ENCODE measurements at places on chromosomes 6 and 20.

DNA sequence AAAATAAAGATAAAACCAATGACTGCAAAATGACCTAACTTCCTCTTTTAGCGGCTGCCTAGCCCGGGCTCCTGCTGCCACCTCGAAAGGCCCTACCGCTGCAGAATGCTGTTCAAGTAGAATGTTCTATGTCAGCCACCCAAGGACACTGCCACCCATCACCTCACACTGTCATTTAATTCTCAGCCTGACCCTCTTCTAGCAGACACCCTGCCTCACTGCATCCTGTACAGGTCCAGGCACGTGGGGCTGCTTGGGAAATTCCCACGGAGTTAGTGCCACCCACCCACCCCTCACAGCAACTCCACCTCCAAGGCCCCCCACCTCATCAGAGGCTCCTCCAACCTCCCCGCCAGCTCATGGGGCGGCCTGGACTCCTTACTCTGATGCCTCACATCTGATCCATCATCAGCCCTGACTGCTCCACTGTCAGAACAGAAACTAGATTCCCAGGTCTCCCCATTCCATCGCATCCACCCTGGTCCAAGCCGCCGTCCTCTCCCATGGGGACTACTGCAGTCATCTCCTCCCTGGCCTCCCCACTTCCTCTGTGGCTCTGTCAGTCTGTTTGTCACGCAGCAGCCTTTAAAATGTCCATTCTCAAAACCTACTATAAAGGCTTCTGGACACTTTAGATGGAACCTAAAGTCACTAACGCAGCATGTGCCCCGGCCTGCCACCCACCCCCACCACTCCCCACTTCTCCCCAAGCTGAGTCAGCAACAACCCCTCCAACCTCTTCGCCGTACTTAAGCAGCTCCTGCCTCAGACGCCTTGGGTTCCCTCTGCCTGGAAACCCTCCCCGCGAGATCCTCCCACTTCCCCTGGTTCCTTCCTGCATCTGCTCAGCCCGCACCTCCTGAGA is 17.0 kb downstream of the NFATC2 start:
- no peak for DNase-seq

DNA sequence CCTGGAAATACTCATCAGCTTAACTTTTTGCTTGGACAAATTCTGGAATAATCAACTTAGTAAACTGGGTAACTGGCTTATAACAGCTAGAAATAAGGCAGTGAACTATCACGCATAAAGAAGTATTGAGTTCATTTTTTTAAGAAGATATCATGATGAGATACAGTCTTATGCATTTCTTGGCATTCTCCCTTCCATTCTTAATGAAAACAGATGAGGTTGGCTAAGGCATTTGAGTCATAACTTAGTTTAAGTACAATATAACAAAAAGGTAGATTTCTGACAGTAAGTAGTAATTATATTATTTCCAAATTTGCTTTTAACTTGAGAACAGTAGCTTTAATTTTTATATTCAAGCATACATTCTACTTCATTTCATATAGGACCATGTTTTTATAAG is 56.1 kb downstream of the SAMD5 start:
- DNase-seq, result no peak

GRCh38 chr6:4371207-4371921 is 236.0 kb upstream of the ECI2 start:
- DNase-seq, result no peak

GRCh38 chr6:3007571-3007970 is 7.9 kb downstream of the NQO2 start:
- DNase-seq, result no peak

- no peak for DNase-seq
Observed at GRCh38 chr6:105594821-105595220, 191.9 kb upstream of the PREP start.

DNA sequence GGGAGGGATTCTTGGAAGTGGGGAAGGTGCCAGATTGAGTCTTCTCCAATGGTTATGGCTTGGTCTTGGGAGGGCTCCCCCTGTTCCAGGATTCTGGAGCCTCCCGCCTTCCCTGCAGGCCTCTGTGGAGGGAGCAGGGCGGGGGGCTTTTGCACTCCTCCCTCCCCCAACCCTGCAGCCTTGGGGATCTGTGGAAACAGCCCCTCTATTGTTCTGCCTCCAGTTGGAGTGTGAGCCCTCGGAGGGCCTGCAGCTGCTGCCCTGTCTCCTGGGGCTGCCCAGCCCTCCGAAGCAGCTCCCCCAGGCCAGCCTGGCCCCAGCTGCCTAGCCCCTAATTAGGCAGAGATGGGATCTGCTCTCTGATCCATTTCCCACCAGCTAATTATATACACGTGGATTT is 14.7 kb downstream of the FAM110A start:
- no peak for DNase-seq

GRCh38 chr20:43388268-43389002 is 69.3 kb upstream of the SRSF6 start:
- DNase-seq, result no peak

GRCh38 chr6:53197553-53197952 is 48.9 kb upstream of the GCM1 start:
- DNase-seq, result no peak

GRCh38 chr6:44257753-44258324 is 511 bp upstream of the SLC35B2 start:
- DNase-seq, result no peak

- DNase-seq, result no peak
Observed at GRCh38 chr6:13526727-13527670, 39.6 kb upstream of the GFOD1 start.

GRCh38 chr20:12028771-12029170 is 111.1 kb downstream of the BTBD3 start:
- no peak for DNase-seq

DNA sequence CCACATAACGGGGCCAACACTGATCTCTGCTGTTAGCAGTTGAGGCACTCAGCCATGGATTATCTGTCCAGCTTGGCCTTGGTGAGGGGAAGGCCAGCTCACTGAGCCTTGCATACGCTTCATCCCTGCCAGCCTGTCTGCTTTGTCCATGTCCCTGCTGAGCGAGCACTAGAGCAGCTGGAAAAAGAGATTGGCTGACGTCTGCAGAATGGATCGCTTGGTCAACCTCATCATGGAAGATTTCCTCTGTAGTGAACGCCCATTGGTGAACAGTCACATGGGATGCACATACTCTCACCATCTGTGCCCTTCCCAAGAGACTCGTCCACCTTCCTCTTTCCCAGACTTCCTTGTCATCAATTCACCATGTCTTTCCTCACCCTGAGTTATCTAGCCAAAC is 26.9 kb downstream of the MUC22 start:
- DNase-seq, result no peak

DNA sequence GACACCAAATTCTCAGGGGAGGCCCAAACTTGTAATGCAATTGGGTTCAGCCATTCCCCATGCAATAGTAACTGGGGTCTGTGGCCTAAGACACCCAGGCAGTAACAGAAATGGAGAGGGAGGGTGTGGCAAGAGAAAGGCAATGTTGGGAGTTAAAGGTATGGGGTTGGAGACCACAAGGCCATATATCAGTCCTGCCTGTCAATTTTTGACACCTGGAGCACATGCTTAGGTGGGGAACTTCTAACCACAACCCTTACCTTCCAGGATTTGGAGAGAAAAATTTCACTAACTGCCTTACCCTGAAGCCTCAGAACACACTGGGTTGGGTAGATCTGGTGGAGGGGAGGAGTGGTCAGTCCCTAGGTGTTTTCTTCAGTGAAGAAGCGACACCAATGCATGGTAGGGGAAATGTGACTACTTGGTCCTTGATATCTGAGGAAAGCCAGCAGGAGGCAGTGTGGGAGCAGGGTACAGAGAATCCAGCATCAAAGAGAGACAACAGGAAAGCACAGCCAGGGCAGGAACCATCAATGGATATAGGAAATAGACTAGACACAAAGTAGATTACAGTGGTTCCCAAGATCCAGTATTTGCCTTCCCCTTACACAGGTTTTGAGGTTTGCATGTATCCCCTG is 6.8 kb upstream of the USP49 start:
- no peak for DNase-seq

- no peak for DNase-seq
Observed at GRCh38 chr20:25991051-25991755, 294.6 kb upstream of the ZNF337 start.

- peak; percentile 30 for DNase-seq
Observed at GRCh38 chr6:121395736-121396135, 39.7 kb upstream of the GJA1 start.

DNA sequence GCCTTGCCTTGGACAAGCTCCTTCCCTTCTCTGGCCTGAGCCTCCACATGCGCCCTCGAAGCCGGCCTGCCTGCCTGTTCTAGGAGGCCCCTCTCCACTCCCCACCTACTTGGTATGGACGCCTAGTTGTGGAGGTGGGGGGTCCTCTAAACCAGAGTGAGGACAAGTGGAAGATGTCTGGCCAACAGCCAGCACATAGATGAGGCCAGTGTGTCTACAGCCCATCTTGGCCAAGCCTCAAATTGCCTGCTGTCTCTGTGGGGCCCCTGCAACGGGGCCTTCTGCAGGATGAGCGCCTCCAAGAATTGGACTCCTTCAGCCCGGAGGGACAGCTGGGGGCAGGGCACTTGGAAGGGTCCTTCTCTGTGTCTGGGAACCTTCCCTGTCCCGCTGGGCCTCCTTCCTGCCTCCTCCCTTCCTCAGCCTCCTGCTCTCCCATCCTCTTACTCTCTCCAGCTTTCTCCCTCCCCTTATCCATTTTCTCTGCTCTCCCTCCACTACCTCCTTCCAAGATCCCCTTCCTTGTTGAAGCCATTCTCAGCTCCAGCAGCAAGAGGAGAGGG is 1.6 kb downstream of the MDFI start:
- peak; percentile 60 for DNase-seq

GRCh38 chr6:32115623-32116022 is 6.5 kb upstream of the TNXB start:
- DNase-seq, result no peak

- DNase-seq, result no peak
Observed at GRCh38 chr6:104599821-104600638, 259.7 kb downstream of the HACE1 start.

DNA sequence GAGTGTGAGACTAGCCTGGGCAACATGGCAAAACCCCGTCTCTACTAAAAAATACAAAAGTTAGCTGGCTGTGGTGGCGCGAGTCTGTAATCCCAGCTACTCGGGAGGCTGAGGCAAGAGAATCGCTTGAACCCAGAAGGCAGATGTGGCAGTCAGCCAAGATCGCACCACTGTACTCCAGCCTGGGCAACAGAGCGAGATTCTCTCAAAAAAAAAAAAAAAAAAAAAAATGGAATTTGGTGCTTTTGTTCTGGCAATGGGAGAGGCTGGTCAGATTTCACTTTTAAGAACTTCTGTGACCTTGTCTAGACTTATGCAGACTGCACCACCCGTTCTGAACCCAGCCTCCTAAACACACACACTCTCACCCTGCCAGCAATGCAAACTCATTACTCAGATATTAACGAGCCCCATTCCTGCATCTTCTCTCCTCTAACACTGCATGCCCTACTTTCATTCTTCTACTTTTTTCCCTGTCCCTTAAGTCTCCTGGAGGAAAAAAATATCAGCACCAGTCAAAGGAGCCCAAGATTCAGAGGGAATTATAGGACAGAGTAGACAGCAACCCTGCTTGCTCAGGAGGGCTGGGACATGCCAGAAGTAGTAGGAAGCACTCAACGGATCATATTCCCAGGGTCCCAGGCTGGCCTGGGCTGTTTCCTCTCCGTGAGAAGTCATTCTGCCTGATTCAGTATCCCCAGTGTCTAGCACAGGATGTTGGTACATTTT is 4.4 kb downstream of the MOCS1 start:
- no peak for DNase-seq

DNA sequence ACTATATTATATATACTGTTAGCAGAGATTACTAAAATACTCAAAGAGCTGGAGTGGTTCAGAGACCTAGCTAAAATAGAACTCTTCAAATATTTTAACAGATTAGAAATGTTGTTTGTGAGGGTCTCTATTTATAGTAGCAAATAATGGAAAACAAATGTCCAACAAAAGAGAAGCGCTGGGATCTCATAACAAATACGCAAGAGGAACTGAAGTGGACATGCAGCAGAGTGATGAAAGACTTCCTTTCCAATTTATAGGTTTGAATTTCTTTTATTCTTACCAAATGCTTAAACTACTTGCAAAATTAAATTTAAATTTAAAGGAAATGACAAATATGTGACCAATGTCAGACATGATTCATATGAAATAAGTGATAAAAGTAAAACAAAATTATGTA is 49.9 kb downstream of the PIGU start:
- DNase-seq, result no peak

- DNase-seq, result no peak
Observed at GRCh38 chr20:62771396-62772102, 24.7 kb upstream of the MRGBP start.

DNA sequence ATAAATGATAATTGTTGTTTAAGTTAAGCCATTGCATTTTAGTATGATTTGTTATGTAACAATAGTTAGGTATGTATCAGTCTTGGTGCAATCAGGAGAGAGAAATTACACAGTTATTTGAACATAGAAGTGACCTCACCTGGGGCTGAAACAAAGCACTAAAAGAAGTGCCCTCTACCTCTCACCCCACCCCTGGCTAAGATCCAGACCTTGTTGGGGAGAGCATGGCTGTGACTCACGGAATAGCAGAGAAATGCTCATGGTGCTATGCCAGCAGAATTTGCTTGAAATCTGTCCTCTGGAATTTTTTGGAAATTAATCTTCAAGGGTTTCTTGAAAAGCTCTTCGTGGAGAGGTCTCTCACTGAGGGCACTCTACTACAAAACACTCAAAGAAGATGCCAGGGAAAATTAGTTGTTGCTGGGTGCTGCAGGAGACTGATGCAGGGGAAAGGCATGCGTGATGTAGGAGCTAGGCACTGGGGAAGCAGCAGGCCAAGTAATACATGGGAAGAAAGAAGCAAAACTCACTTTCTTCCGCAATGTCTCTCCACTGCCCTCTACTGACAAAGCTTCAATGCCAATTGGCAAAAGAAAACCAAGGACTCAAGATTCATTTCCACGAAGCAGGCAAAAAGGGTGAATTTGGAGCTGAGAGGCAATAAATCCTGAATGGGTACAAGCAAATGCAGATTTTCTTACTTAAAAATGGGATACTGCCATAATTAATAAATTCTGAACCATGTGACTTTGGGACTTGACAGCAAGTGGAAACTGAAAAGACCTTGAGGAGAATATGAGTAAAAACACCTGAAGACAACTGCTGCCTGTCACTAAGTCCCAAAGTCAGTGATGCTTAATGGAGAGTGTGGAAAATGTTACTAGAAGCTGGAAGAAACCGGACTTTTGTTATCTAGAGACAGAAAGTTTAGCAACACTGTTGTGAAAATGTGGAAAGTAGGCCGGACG is 136.3 kb upstream of the ZNF184 start:
- DNase-seq, result peak; percentile 79

- no peak for DNase-seq
Observed at GRCh38 chr6:155578251-155578650, 122.6 kb upstream of the NOX3 start.

DNA sequence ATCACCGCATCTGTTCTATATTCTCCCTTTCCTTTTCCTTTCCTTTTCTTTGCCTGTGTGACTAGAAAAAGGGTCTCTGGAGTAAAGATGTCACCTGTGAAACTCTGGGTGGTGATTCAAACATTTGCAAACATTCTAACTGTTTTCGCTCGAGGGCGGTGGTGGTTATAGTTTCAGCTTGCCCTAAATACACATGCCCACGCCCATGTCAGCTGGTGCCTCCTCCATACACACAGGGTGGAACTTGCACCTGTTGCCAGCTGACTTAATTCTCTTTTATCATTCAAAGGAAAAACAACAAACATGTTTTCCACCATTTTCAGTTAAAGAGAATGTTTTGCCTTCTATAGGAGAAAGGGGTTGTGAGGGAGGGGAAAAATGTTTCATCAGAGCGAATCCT is 381.9 kb upstream of the ARID1B start:
- DNase-seq, result no peak

GRCh38 chr6:130000526-130001421 is 17.6 kb upstream of the L3MBTL3 start:
- peak; percentile 31 for DNase-seq

Data from hepatocyte (in vitro differentiated cells).